NCI-H2171 (cell line): ENCODE measurements at places on chromosomes 3 and 15.
A peak's percentile ranks its signal among the peaks of the same experiment; 100 is the strongest.

GRCh38 chr15:82047453-82048400, 1.9 kb upstream of the MEX3B start:
- DNase-seq = peak; percentile 0

GRCh38 chr3:192005989-192006388, 545.0 kb downstream of the PYDC2 start:
- DNase-seq = no peak

DNA sequence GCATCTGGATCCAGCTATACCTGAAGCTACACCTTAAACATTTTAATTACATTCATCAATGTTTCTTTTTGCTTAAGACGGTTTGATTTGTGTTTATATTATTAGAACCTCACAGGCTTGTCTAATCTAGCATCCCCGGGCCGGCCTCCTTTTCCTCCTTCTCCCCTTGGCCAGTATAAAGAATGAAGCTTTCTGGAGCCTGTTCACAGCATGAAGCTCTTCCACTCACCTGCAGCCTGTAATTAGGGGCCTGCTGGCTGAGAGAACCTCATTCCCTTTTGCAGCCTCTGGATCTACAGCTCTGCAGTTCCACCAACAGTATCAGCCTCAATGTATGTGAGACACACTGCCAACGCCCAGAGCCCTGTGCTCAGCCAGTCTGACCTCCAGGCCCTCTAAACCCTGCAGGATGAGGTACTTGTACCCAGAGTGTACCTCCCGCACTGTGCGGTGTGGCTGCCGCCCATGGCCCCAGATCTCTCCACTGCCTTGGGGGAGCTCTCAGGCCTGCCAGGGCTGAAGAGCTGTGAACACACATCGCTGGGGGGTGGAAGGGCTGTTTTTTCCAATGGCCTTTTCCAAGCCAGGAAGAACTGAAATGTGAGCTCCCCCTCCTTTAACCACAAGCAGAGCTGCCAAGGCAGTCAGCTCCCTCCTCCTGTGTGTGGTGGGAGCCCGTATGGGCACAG, 114.7 kb upstream of the ALDH1A3 start:
- DNase-seq = no peak

DNA sequence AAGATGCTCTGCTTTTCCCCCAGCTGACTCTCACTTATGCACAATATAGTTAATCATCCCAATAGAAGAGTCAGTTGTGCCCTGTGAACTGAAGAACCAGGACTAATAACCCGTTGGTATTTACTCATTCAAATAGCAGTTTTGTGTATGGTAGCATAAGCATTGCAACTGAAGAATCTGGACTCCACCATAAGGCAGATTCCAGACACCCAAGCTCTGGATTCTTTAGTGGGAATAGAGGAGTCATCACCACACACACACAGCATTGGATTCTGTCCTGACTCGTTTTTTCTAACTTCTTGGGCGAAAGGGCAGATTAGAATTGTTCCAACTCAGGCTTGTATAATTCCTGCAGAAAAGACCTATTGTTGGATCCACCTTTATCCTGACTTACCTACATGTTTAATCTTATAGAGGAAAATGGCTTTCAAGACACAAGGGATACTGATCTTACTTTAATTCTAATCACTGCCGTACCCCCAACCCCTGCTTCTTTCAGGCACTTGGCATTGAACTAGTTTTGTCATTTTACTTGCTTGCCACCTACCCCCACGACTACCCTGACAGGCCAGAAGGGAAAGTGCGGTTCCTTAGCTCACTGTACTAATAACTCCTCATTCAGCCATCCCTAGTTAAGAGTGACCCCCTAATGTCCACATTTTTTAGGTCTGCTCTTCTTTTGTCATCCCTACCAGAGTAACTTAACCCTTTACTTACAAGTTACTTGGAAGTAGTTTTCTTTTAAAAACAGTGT, 42.3 kb downstream of the NKIRAS1 start:
- no peak for DNase-seq

GRCh38 chr15:48046813-48047438, 73.9 kb upstream of the SLC24A5 start:
- peak; percentile 38 for DNase-seq

GRCh38 chr3:171195686-171196085, 169.2 kb upstream of the SLC2A2 start:
- DNase-seq = no peak

- DNase-seq = no peak
Measured at GRCh38 chr15:66563126-66563525, 2.7 kb downstream of the LCTL start.

GRCh38 chr3:192022412-192022811, 561.4 kb downstream of the PYDC2 start:
- DNase-seq = no peak

DNA sequence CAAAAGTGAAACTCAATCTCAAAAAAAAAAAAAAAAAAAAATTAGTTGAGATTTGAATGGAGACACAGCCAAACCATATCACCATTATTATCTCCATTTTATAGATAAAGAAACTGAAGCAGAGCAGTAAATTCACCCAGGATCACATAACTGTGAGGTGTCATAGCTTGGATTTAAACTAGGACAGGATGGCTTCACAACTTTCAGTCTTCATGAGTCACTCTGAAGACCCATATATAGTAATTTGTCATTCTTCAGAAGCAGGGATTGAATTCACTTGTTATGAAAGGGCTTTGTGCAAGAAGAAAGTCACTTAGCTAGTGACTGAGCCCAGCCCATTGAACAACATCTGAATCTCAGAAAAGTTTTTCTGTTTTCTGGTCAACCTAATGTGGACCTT, 60.5 kb upstream of the LRIG1 start:
- no peak for DNase-seq

DNA sequence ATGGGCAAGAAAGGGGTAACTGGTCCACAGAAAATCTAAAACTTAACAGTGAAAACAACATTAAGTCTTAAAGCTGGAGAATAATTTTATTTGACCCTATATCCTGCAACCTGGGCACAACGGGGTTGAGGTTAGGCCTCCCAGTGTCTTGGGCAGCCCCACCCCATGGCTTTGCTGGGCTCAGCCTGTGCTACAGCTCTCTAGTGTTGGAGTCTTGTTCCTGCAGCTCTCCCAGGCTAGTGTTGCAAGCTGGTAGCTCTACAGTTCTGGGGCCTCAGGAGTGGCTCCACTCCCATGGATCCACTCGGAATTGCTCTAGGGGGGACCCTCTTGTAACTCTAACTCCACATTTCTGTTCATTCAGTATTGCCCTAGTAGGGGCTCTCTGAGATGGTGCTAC, 24.9 kb upstream of the GNB4 start:
- DNase-seq = no peak

DNA sequence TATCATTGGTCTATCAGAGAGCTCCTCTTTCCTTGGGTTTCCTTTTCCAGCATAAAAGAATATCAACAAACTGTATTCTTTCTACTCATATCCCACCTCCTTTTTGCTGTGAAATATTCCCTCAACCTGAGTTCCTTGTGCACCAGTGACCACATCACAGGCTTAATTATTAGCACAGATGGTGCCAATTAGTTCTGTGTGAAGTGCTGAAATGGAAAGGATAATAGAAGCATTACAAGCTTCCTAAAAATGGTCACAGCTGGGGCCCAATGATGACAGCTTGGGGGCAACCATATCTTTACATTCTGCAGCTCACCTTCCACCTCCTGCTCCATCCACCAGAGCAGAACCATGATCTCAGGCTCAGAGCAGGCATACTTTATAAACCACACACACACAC, 84.6 kb downstream of the ANO10 start:
- DNase-seq = peak; percentile 35

DNA sequence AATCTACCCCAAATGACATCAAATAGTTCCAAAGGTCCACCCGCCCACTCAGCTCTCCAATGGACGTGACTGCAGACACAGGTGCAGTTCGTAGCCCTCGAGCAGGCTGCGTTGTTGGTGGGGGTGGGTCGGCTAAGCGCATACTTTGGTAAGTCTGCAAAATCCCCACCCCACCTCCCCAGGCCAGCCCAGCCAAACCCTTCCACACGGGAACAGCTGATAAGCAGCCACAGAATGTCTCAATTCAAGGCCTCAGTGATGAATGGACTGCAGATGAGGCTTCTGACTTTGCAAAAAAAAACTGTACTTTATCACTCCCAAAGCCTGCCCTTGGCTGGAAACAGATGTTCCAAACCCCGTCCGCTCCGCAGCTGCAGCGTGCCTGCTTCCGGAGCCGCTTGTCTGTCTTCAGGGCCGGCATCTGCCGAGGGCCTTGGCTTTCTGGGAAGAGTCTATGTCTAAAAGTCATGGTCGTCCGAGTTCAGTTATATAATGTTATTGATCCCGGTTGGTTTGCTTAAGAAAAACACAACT, 38.2 kb downstream of the PCSK6 start:
- DNase-seq = no peak
